ENCODE measurements at places on chromosomes 4 and X.

GRCh38 chr4:113761620-113762185 lies at the start of gene CAMK2D:
CAMK2D (minus strand) TSS chr4:113761738; CDS start chr4:113761068, 670 bp downstream.
- peak; percentile 78 for DNase-seq

DNA sequence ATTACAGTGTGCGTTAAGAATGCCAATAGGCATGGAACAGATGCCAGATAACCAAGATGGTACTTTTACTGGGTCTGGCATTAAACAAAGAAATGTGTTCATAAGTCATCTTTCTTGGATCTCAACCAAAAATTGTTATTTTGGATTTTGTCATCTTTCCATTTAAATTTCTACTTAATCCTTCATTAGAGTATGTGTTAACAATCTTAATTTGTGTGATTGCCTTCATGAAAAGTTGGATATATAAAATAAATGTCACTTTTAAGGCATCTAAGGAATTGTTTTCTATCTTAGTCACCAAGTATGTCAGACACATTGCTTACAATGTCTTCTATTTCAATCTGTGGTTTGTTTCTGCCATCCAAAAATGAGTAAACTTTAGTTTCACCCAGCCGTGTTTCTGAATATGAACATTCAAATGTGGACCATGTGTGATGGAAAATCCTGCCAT lies 87.5 kb downstream of the PALLD start:
- DNase-seq: no peak

GRCh38 chr4:136124251-136124745 lies 1408.0 kb downstream of the PCDH18 start:
- no peak for DNase-seq

GRCh38 chr4:139940600-139940999 lies 213.4 kb downstream of the MAML3 start:
- no peak for DNase-seq

- DNase-seq: no peak
These were observed 105.1 kb upstream of the FSTL5 start for GRCh38 chr4:162268911-162269310.

GRCh38 chrX:45771114-45771513 lies 570.4 kb upstream of the DIPK2B start:
- DNase-seq: no peak

Measured in stimulated activated effector memory CD8-positive, alpha-beta T cell treated with anti-CD3 and anti-CD28 coated beads, Interleukin-12 subunit alpha, Interleukin-12 subunit beta, amount 100 ng/mL, for 72 hours (primary cell).